ENCODE measurements at places on chromosomes 13 and 19.
A peak's percentile ranks its signal among the peaks of the same experiment; 100 is the strongest.

DNA sequence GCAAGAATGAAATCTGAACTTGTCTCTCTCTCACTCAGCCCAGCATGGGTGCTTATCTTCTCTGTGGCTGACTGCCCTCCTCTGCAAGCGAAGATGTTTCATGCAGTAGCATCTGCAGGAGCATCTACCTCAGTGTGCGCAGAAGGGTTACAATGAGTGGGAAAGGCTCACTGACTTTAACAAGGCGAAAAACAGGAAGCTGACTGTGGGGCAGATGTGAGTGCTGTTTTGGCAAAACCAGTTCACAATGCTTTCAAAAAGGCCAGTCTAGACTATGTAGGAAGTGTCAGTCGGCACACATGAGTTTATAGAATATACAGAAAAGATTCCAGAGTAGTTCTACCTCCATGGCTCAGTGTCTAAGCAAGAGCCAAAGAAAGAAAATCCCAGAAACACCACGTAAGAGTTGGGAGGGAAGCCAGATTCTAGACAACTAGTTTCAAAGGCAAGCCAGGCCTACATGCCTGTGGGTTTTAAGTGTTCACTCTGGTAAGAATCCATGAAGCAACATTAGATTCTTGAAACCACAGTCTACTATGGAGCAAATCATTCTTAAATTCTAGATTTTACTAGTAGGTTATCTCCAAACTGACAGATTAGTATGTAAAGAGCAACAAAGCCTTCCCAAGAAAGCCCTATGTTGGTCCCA lies 124.5 kb downstream of the ABCC4 start:
- no peak for DNase-seq
- peaks cover 31% of the 10 kb centered on the region for H3K36me3 ChIP-seq
- H3K4me1 ChIP-seq = no peaks in the 10 kb centered on the region
- H3K4me3 ChIP-seq = no peak overlapping the region
- H3K27ac ChIP-seq = no peak overlapping the region

GRCh38 chr19:46471116-46471733 lies at the start of gene PNMA8A:
Gene PNMA8A (minus strand): TSS chr19:46471563. CDS start chr19:46471035, 528 bp downstream.
- peaks cover 21% of the 10 kb centered on the region for H3K27me3 ChIP-seq
- DNase-seq = no peak
- no peaks in the 10 kb centered on the region for H3K36me3 ChIP-seq
- H3K4me3 ChIP-seq = no peak within 1 kb of the TSS
- H3K27ac ChIP-seq = no peak within 1 kb of the TSS

DNA sequence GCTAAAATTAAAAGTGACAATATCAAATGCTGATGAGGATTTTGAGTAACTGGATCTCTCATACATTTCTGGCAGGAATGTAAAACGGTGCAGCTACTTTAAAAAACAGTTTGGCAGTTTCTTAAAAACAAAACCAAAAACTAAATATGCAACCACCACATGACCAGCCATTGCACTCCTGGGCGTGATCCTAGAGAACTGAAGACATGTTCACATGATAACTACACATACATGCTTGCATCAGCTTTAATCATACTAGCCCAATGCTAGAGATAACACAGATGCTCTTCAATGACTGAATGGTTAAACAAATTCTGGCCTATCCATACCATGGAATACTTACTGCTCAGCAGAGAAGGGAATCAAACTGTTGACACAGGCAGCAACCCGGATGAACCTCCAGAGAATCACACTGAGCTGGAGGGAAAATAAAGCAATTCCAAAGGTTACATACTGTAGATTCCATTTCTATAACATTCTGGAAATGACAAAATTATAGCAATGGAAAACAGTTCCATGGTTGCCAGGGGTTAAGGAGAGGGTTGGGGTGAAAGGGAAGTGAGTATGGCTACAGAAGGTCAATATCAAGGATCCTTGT lies 25.5 kb upstream of the NAXD start:
- no peak overlapping the region for H3K4me3 ChIP-seq
- H3K36me3 ChIP-seq = no peaks in the 10 kb centered on the region
- no peaks in the 10 kb centered on the region for H3K27me3 ChIP-seq
- no peak overlapping the region for H3K27ac ChIP-seq
- no peak for DNase-seq

- peak overlapping the region; percentile 17 for H3K4me3 ChIP-seq
- peaks cover 30% of the 10 kb centered on the region for H3K36me3 ChIP-seq
- peaks cover 7% of the 10 kb centered on the region for H3K4me1 ChIP-seq
Observed at GRCh38 chr13:30355384-30355699, 48.0 kb upstream of the KATNAL1 start.

- DNase-seq = no peak
- no peaks in the 10 kb centered on the region for H3K27me3 ChIP-seq
- H3K27ac ChIP-seq = peak overlapping the region; percentile 95
- H3K4me3 ChIP-seq = peak overlapping the region; percentile 40
Observed at GRCh38 chr13:98510156-98510509, 66.8 kb downstream of the STK24 start.

- no peaks in the 10 kb centered on the region for H3K36me3 ChIP-seq
- H3K4me1 ChIP-seq = peaks cover 11% of the 10 kb centered on the region
- H3K27me3 ChIP-seq = peaks cover 6% of the 10 kb centered on the region
- no peak overlapping the region for H3K4me3 ChIP-seq
- no peak overlapping the region for H3K27ac ChIP-seq
Observed at GRCh38 chr19:11098327-11098726, 9.1 kb downstream of the LDLR start.

DNA sequence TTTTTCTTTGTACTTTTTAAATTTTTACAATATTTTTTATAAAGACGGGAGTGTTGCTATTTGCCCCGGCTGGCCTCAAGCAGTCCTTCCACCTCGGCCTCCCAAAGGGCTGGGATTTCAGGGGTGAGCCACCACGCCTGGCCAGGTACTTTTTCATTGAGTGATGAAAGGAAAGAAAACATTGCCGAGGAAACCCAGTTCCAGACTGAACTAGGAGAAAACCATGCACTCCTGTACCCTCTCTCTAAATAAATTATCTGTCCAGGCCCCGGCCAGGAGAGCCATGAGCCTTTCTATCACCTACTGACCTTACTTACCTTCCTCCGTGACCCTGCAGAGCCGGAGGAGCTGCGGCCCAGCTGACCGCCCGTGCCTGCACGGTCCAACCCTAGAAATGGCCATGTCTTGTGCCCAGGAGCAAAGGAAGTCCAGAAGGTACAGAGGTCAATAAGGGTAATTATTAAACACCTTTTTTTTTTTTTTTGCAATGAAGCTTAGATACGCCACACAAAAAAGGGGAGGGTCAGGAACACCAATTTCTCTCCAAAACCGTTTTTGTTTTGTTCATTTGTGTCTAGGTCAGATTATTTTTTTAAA lies at the start of gene SLC7A9:
Gene SLC7A9 (minus strand): TSS at position 399 of the 597 bp plus-strand sequence. CDS start 1,233 bp downstream, outside the sequence.
- no peaks in the 10 kb centered on the region for H3K36me3 ChIP-seq
- no peak within 1 kb of the TSS for H3K27ac ChIP-seq
- H3K4me1 ChIP-seq = no peaks in the 10 kb centered on the region
- no peaks in the 10 kb centered on the region for H3K27me3 ChIP-seq

- no peaks in the 10 kb centered on the region for H3K36me3 ChIP-seq
- no peaks in the 10 kb centered on the region for H3K4me1 ChIP-seq
- no peaks in the 10 kb centered on the region for H3K27me3 ChIP-seq
Observed at GRCh38 chr13:35814605-35815011, 316.6 kb downstream of the DCLK1 start.

Data from memory B cell (primary cell).